CD8-positive, alpha-beta memory T cell (primary cell): ENCODE measurements at places on chromosomes 5 and 9. TPM values are rescaled to one million over a fixed set of nuclear protein-coding genes. Genes with fewer than 3 reads are reported as not detected.
A peak's percentile ranks its signal among the peaks of the same experiment; 100 is the strongest.

Gene LCN12
- 0.85 TPM for total RNA-seq

Gene MARCOL
- total RNA-seq: not detected

Gene PTGES
- not detected for total RNA-seq

Gene FAM169A
- total RNA-seq: 8.4 TPM

Gene PAEP
- not detected for total RNA-seq

DNA sequence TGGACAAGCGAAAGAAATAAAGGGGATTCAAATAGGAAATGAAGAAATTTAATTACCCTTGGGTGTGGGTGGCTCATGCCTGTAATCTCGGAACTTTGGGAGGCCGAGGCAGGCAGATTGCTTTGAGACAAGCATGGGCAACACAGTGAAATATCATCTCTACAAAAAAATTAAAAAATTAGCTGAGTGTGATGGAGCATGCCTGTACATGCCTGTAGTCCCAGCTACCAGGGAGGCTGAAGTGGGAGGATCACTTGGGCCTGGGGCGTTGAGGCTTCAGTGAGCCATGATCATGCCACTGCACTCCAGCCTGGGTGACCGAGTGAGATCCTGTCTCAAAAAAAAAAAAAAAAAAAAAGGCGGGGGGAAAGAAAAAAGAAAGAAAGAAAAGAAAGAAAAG, 4.0 kb upstream of the RCL1 start:
- no peak overlapping the region for H3K27ac ChIP-seq
- no peak for DNase-seq
- H3K27me3 ChIP-seq: no peaks in the 10 kb centered on the region
- no peaks in the 10 kb centered on the region for H3K36me3 ChIP-seq

DNA sequence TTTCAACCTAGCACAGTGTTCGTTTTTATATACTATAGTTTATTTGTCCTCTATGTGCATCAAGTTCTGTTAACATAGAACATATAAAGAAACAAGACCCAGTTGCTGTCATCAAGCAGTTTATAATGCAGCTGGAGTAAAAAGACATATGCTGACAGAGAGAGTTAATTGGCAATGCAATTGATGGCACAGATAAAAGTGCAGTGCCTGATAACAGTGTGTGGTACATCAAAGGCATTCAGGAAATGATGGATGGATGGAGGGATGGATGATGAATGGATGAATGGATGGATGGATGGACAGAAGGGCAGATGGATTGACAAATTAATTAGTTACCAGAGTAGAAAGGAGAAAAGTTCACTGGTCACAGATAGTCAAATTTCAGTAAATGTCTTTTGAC, 238.9 kb downstream of the RFK start:
- DNase-seq: no peak
- no peak overlapping the region for H3K4me3 ChIP-seq
- H3K27ac ChIP-seq: no peak overlapping the region
- H3K27me3 ChIP-seq: no peaks in the 10 kb centered on the region
- H3K36me3 ChIP-seq: no peaks in the 10 kb centered on the region
- H3K4me1 ChIP-seq: no peaks in the 10 kb centered on the region

GRCh38 chr9:105319202-105319813, 74.9 kb downstream of the SLC44A1 start:
- H3K27ac ChIP-seq: no peak overlapping the region
- H3K27me3 ChIP-seq: no peaks in the 10 kb centered on the region
- H3K36me3 ChIP-seq: no peaks in the 10 kb centered on the region
- no peak overlapping the region for H3K4me3 ChIP-seq
- DNase-seq: no peak

DNA sequence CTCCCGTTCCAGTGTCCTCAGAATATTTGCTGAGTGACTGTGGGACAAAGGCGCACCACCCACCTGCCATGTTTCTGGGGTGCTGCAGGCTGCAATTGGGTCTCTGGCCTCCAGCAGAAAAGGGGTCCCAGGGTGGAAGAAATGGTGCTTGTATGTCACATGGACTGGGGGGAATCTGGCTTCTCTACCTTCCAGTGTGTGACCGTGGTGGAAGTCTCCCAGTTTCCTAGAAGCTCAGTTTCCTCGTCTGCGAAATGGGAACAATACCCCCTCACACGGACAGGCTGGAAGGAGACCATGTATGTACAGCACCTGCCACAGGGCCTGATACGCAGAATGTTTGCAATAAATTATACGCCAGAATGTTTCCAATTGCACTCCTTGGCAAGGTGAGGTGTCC, 23.8 kb downstream of the CPLX2 start:
- peaks cover 18% of the 10 kb centered on the region for H3K4me1 ChIP-seq
- no peak overlapping the region for H3K27ac ChIP-seq
- no peak for DNase-seq
- no peak overlapping the region for H3K4me3 ChIP-seq
- H3K27me3 ChIP-seq: no peaks in the 10 kb centered on the region

DNA sequence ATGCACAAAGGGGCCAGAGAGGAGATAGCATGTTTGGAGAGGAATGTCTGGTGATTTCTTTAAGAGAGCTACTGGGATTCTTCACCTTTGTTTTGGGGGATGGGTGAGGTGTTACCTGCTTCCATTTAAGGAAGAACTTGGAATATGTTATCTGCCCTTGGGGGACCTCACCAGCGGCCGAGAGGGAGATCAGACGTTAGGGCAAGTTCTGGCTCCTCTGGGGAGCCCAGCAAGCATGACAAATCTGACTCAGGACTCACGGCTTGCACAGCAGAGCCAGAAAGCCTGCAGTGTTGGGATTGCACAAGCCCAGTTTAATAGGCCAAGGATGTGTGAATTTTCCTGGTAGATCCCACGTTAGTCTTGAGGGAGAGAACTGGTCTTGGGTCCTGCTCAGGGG, 40.3 kb downstream of the SLC28A3 start:
- H3K27me3 ChIP-seq: no peaks in the 10 kb centered on the region
- no peak for DNase-seq
- H3K36me3 ChIP-seq: no peaks in the 10 kb centered on the region
- H3K27ac ChIP-seq: peak overlapping the region; percentile 12

DNA sequence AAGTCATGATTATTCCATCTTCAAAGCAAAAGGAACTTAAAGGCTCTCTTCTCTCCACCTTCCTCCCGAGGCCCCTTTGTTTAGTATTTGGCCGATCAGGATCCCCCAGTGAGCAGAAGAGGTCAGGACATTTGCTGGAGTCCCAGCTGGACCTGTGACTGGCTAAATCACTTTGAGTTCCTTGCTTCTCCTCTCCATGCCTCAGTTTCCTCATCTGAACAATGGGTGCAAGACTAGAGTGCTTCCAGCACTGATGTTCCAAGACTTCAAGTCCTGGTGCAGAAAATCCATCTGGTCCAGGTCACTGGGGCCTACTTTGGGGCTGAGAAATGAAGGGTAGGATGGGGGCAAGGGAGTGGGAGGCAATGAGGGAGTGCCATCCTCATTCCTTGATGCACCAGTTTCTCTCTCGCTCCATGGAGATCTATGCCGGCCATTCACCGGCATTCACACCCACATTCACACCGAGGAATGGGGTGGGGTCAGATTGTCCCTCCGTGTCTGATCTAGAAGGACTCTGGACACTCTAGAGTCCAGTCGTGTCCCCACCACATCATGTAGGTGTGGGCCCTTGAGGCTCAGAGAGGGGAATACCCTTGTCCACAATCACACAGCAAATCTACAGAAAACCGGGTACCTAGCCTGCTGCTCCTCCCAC, 38.7 kb upstream of the IL17B start:
- no peak for DNase-seq
- H3K4me3 ChIP-seq: no peak overlapping the region
- H3K27ac ChIP-seq: no peak overlapping the region
- no peaks in the 10 kb centered on the region for H3K27me3 ChIP-seq

DNA sequence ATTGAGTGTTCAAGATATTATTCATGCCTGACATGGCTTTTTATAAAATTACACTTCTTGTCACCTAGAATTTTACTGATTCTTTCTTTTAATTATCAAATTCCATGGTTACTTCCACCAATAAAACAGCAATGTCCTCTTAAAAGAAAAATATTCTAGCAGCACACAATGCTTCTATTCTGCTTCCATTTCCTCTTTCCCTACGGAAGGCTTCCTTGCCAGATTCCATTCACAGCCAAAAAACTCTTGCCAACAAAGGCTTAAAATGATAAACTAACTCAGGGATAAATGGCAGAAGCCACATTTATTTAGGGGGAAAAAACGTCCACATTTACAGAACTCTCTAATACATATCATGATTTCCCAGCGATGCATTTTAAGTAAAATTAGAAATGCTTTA, 111.6 kb downstream of the CTNND2 start:
- no peaks in the 10 kb centered on the region for H3K27me3 ChIP-seq
- no peak overlapping the region for H3K4me3 ChIP-seq
- DNase-seq: no peak
- H3K36me3 ChIP-seq: no peaks in the 10 kb centered on the region

GRCh38 chr9:32574858-32575257, 1.9 kb upstream of the NDUFB6 start:
- no peak overlapping the region for H3K27ac ChIP-seq
- peaks cover 3% of the 10 kb centered on the region for H3K27me3 ChIP-seq
- H3K4me1 ChIP-seq: peaks cover 21% of the 10 kb centered on the region
- no peak for DNase-seq

DNA sequence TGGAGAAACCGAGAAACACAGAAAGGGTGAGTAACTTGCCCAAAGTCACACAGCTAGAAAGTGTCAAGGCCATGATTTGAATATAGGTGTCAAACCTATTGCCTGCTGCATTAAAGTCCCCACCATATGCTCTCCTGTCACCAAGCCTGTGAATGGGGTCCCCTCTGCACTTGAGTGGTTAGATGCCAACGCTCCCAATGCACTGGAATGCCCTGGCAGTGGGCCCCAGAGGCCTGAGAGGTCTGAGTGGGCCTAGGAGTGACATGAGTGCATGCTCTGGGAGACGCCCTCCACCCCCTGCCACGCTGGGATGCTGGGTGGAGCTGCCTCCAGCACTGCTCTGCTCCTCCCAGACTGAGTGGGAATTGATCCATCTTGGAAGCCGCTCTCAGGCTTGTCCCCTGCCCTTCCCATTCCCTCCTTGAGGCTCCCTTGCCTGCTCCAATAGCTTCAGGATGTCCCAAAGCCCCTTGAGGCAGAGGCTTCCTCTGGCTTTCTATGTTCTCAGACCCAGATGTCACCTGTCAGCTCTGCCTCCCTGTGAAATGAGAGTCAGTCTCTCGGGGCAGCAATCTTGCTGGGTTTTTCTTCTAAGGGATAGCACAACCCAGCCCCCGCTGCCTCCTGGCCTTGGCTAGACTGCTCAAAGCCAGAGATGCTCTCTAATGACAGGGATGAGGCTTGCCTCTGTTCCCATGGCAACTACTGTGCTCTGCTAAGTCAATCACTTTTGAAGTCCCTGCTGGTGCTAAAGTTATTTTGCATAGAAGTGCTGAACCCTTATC, 6.6 kb upstream of the ARSI start:
- no peak overlapping the region for H3K27ac ChIP-seq
- H3K4me1 ChIP-seq: no peaks in the 10 kb centered on the region
- no peaks in the 10 kb centered on the region for H3K36me3 ChIP-seq
- no peak overlapping the region for H3K4me3 ChIP-seq
- H3K27me3 ChIP-seq: no peaks in the 10 kb centered on the region

DNA sequence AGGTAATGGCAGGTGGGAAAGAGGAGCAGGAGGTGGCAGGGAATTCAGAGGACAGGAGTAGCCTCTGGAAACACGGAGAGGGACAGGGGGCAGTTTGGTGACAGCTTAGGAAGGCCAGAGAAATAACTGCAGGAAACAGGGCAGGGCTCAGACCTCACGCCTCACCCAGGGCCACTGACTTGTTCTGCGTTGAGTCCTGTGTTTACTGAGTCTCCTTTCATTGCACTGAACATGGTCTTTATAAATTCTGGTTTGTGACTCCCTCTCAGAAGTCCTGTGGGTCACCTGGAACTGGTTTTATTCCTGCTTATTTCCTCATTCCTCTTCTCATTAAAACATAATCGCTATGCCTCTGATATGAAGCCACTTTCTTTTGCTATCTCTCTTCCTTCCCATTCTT, 55.2 kb upstream of the ZNF622 start:
- H3K27ac ChIP-seq: no peak overlapping the region
- no peaks in the 10 kb centered on the region for H3K27me3 ChIP-seq
- no peak for DNase-seq
- no peak overlapping the region for H3K4me3 ChIP-seq
- peaks cover 3% of the 10 kb centered on the region for H3K4me1 ChIP-seq
- H3K36me3 ChIP-seq: no peaks in the 10 kb centered on the region

GRCh38 chr9:86219606-86220005, 39.9 kb downstream of the C9orf153 start:
- H3K36me3 ChIP-seq: no peaks in the 10 kb centered on the region
- no peak overlapping the region for H3K27ac ChIP-seq
- no peaks in the 10 kb centered on the region for H3K4me1 ChIP-seq
- no peak for DNase-seq
- no peak overlapping the region for H3K4me3 ChIP-seq

- H3K36me3 ChIP-seq: no peaks in the 10 kb centered on the region
- H3K4me1 ChIP-seq: no peaks in the 10 kb centered on the region
- H3K27me3 ChIP-seq: peaks cover 2% of the 10 kb centered on the region
- no peak overlapping the region for H3K4me3 ChIP-seq
Measured at GRCh38 chr9:34572092-34572491, 17.4 kb downstream of the CNTFR start.

GRCh38 chr5:125214080-125214479, 467.6 kb upstream of the ZNF608 start:
- H3K27me3 ChIP-seq: no peaks in the 10 kb centered on the region
- H3K36me3 ChIP-seq: no peaks in the 10 kb centered on the region
- no peak overlapping the region for H3K4me3 ChIP-seq
- DNase-seq: no peak
- H3K4me1 ChIP-seq: no peaks in the 10 kb centered on the region

- peaks cover 88% of the 10 kb centered on the region for H3K4me1 ChIP-seq
- DNase-seq: no peak
- H3K4me3 ChIP-seq: no peak overlapping the region
- H3K27ac ChIP-seq: no peak overlapping the region
Measured at GRCh38 chr5:56099346-56099745, 104.6 kb upstream of the IL6ST start.

- no peaks in the 10 kb centered on the region for H3K27me3 ChIP-seq
- H3K4me3 ChIP-seq: no peak overlapping the region
- no peaks in the 10 kb centered on the region for H3K36me3 ChIP-seq
- peak; percentile 19 for DNase-seq
- no peaks in the 10 kb centered on the region for H3K4me1 ChIP-seq
Measured at GRCh38 chr5:151825445-151825844, 53.7 kb downstream of the G3BP1 start.

DNA sequence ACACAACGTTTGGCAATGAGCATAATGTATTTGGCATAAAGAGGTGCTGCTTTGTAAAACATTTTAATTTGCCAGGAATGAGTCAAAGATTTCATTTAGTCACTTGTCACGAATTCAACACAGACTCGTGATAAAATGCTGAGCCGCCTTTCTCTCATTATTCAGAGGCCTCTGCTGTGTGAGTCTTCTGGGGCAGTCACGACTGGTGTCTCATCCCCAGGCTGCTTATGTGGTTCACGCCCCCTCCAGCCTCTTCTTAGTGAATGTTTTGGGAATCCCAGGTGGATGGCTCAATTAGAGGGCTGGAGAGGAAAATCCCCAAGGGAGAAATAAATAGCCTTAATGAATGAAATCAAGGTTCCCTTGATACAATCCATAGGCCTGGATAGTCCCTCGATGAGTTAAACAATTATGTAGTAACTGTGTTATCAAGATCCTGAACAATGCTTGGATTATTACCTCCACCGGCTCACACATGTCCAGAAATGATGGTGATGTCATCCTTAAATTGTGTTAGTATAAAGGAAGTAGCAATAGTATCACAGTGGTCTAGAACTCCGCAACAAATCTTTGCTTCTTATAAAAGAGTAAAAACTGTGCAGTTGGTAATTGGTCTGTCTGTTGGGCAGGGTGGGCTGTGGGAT, 192.1 kb upstream of the ADAMTS16 start:
- no peaks in the 10 kb centered on the region for H3K4me1 ChIP-seq
- no peak overlapping the region for H3K4me3 ChIP-seq
- H3K36me3 ChIP-seq: no peaks in the 10 kb centered on the region
- no peak for DNase-seq
